ENCODE measurements at places on chromosomes 12 and 14.

DNA sequence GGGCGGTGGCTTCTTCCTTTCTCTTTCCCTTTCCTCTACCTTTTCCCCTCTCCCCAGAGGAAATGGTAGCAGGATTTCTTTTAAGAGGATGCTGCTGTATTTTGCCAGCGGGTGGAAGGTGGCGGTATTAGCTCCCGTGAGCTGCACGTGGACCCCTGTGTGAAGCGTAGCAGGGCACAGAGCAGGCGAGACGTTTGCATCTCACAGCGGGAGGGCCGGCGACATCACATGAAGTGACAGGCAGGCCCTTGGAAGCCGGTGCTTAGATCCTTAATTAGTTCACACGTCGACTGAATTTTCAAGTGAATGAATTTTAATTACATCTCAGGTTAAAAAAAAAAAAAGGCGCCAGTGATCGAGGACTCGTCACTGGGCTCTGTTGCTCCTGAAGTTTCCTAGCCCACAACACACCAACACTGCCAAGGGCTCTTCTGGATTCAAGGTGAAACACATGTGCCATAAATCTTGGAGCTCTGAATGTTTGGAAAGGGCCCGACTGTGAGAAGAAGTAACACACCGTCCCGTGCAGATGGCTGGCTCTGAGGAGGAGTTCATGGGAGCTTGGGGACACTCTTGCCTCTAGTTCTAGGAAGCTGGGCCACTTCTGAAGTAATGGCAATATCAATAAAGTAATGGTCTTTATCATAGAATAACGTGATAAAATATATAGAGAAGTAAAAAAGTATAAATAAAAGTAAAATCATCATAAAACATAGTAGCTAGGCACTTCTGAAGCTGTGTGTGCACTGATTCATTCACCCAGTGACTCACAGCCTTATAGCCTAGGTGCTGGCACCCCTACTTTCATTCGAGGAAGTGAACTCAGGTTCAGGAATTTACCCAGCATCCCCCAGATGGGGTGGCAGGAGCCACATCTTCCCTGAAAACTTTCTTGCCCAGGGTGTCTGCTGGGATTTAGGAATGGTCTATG lies 75.3 kb downstream of the AACS start:
- DNase-seq = no peak

GRCh38 chr14:67738740-67739504 lies 37.2 kb downstream of the RDH12 start:
- DNase-seq = no peak

DNA sequence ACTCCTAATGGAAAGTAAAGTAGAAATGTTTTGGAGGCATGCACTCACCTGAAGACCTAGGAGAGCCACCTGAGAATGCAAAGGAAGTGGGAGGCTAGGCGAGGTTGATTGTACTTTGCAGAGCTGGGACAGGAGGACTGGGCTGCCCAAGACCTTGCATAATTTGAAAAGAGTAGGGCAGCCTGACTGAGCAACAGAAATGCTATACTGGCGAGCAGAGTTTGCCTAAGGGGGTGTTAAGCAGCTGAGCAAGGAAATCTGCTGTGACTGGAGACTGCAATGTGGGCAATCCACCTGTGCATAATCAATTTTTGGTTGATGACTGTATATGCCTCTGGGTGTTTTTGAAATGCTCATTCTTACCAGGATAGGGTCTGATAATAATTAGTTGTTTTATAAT lies 834.1 kb downstream of the TRHDE start:
- no peak for DNase-seq

- no peak for DNase-seq
These were observed 5.9 kb downstream of the RNASE8 start for GRCh38 chr14:21063479-21063878.

DNA sequence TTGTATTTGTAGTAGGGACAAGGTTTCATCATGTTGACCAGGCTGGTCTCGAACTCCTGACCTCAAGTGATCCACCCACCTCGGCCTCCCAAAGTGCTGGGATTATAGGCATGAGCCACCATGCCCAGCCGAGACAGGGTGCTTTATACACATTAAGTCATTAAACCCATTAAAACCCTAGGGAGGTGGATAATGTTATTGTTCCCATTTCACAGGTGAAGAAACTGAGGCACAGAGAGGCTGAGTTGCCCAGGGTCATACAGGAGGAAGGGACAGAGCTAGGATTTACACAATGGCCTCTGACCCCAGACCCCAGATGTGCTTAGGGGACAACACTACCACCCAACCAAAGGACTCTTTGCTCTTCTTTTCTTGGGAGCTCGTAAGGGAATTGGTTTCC lies 51.0 kb upstream of the RIN3 start:
- DNase-seq = no peak

DNA sequence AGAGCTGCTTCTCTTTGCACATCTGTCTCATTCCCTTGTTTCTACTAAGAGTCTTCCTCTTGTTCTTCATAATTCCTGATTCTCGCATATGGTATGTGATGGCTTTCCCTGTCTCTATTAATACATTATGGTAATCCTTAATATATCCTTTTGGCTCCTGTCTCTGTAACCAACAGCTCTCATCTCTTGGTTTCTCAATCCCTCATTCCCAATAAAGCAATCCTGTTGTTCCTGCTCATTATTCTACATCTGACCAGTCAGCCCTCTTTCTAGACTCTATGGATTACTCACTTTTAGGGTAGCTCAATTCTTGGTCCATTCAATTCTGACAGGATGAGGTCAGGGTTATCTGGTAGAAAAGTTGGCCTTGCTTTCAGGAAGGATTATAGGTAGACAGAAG lies 349.9 kb downstream of the LRIG3 start:
- no peak for DNase-seq

- DNase-seq = no peak
These were observed 15.1 kb downstream of the NCKAP5L start for GRCh38 chr12:49813131-49813530.

- no peak for DNase-seq
These were observed 8.5 kb downstream of the ZFP36L1 start for GRCh38 chr14:68784226-68784910.

DNA sequence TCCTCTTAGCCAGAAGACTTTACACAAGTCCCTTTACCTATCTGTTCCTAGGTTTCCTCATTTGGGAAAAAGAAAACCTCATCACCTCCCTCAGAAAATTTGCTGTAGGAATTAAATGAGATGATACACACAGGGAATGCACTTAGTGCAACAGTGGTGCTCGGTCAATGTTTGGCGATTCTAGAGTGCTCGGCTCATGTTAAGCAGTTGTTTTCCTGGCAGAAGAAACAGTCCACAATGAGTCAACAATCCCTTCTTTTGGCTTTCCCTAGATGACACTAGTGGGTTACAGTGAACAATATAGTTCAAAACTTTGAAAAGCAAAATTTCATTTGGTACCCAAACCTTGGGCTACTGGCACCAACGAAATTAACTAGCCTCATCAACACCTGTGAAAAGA lies 3.9 kb upstream of the TMEM233 start:
- DNase-seq = no peak

- no peak for DNase-seq
These were observed 55.5 kb upstream of the BCAT1 start for GRCh38 chr12:25004447-25004846.

DNA sequence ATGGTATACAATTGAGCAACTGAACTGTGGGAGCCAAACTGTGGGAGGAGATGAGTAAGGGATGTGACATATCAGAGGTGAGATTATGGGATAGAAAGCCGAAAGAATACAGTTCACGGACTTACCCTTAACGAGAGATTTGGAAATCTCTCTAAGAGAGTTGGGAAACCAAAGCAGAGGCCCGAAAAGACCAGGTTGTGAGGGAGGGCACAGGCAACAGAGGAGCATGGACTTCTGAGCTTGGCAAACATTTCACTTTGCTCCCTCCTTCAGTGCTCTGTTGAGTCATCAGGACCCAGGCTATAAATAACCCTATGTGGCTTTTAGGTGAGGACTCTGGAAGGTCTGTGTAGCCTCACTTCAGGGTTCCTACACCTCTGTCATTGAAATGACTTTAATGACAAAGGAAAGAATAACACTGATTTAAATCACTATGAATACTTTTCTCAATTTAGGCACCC lies 120.6 kb downstream of the TGFB3 start:
- no peak for DNase-seq

GRCh38 chr14:103052407-103052806 lies 4.9 kb downstream of the CDC42BPB start:
- DNase-seq = no peak

- DNase-seq = peak; percentile 17
These were observed 53.7 kb downstream of the APAF1 start for GRCh38 chr12:98698603-98699463.

GRCh38 chr14:77055306-77055705 lies 26.8 kb upstream of the IRF2BPL start:
- DNase-seq = no peak

- no peak for DNase-seq
These were observed 33.3 kb downstream of the COCH start for GRCh38 chr14:30907659-30908057.

GRCh38 chr12:99627459-99627858 lies 20.1 kb upstream of the GARIN6 start:
- DNase-seq = no peak

DNA sequence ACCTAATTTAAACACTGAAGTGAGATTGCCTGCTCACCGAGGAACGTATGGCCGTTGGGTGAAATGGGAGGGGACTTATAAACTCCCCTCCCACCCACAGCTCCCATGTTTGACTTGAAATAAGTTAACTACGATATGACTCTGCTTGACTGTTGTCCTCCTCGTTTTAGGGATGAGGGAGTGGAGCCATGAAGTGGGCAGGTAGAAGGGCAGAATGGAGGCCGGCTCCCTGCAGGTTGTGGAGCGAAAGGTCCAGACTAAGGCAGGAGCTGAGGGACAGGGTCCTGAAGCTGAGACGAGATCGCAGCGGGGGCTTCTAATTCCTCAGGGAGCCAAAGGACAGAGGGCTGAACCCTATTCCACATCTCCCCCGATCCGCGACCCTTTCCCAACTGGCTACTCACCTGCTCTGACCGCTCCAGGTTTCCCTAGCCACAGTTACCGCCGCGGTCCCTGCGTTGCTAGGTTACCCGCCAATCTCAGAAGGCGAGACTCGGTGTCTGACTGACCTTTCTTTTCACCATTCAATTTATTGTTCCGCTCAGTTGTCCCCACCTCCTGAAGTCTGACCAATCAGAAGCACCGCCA lies 577 bp upstream of the TPCN1 start:
- no peak for DNase-seq

GRCh38 chr14:59827401-59827800 lies 43.2 kb downstream of the RTN1 start:
- no peak for DNase-seq

DNA sequence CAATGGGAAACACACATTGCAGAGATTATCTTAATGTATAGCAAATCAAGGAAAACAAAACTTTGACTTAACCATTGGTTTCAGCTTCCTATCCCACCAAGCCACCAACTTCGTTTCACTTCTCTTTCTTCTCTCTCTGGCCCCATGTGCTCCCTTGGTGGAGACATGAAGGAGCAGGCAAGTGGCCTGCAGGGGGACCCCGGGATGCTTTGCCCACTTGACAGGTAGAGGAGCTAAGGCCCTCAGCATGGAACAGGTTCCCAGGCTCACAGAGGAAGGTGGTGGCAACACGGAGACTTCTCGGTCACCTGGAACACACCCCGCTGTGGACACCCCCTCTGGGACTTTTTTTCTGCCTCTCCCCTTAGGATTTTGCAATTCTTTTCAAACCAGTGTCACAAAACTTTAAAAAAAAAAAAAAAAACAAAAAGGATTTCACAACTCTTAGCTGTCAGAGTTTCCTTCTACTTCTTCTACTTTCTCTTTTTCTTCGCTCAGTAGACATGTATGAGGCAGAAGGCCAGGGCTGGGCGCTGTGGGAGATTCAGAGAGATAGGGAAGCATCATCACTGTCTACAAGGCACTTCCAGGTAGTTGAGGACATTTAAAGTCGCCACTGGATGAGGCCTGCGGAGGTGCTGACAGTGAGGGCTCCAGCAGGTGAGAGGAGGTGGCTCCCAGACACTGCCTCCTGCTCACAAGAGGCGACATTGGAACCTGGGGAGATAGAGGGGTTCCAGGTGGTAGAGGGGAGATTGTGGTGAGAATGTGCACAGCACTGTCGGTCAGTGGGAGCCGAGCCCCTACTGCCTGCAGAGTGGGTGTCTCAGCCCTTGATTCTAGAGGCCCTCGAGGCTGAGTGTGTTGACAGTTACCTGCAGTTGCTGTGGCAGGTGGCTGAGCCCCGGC lies 119.6 kb downstream of the GCH1 start:
- no peak for DNase-seq

DNA sequence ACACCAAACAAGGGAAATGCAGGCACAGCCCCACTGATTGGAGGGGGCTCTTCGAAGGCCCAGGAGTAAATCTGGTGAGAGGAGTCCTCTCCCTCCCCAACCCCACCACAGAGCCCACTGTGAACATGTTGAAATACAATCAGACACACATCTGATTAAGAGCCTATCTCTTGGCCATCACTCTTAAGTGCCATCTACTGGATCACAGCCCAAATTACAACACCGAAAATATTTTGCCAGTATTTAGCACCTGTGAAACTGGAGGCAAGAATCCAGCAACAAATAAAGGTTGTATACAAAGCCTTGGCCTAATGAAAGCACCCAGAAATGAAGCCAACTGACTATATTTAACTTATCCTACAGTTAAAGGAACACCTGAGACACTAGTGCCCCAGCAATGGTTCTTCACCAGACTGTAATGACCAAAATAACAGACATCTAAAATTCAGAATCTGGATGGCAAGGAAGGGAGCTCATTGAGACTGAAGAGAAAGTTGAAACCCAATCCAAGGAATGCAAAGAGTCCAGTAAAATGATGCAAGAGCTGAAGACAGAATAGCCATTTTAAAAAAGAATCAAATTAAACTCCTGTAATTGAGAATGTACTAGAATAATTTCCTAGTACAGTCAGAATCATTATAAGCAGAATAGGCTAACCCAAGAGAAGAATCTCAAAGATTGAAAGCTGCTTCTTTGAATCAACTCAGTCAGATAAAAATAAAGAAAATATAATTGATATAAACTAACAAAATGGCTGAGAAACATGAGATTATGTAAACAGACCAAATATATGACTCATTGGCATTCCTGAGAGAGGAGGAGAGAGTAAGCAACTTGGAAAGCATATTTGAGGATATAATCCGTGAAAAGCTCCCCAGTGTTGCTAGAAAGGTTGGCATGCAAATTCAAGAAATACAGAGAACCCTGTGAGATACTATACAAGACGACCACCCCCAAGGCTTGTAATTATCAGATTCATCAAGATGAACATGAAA lies 1117.0 kb downstream of the FLRT2 start:
- DNase-seq = no peak

GRCh38 chr14:37746140-37746832 lies 150.9 kb downstream of the TTC6 start:
- DNase-seq = no peak

- DNase-seq = no peak
These were observed 171.8 kb upstream of the NTF3 start for GRCh38 chr12:5260086-5260485.

DNA sequence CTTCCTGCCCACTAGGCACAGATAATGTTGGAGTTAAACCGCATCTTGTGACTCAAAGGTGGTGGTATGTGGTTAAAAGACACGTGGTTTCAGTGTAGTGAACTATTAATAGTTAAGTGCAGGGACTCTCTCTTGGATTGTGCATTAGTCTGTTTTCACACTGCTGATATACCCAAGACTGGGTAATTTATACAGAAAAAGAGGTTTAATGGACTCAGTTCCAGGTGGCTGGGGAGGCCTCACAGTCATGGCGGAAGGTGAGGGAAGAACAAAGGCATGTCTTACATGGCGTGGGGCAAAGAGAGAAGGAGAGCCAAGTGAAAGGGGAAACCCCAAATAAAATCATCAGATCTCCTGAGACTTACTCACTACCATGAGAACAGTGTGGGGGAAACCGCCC lies 362.3 kb downstream of the GLT1D1 start:
- DNase-seq = no peak

GRCh38 chr14:57244106-57244505 lies 24.6 kb downstream of the EXOC5 start:
- no peak for DNase-seq

GRCh38 chr12:122789637-122790036 lies 15.3 kb downstream of the CCDC62 start:
- DNase-seq = no peak
